ENCODE measurements at places on chromosomes 11 and 22. TPM values are rescaled to one million over a fixed set of nuclear protein-coding genes. Genes with fewer than 3 reads are reported as not detected.
A peak's percentile ranks its signal among the peaks of the same experiment; 100 is the strongest.

- no peak for DNase-seq
- H3K27me3 ChIP-seq, result no peaks in the 10 kb centered on the region
- peaks cover 7% of the 10 kb centered on the region for H3K4me1 ChIP-seq
- H3K27ac ChIP-seq, result no peak overlapping the region
- H3K36me3 ChIP-seq, result peaks cover 7% of the 10 kb centered on the region
Measured at GRCh38 chr11:47499614-47500013, 50.7 kb upstream of the RAPSN start.

DNA sequence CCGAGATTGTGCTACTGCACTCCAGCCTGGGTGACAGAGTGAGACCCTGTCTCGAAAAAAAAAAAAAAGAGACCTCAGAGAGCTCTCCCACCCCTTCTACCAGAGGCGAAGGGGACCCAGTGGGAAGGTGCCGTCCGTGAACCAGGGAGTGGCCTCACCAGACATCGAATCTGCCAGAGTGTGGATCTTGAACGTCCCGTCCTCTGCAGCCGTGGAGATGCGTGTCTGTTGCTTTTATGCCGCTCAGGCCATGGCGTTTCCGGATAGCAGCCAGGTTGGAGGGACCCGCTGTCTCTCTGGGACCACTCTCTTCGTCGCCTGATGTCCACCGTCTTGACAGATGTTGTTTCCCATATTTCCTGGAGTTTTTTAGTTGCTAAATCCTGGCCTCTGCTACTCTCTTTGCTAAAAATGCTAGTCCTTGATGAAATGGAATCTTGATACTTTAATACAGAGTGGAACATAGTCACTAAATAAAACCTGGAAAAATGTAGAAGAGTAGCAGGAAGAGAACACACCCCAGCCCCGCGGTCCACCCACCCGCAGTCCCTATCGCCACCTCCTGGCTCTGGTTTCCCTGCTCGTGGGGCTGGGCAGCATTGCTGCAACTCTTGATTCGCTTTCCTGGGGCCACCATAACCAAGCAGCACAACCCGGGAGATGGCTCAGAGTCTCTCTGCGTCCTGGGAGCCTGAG is 12.0 kb upstream of the MUC6 start:
- H3K27ac ChIP-seq, result no peak overlapping the region
- H3K4me3 ChIP-seq, result no peak overlapping the region
- DNase-seq, result no peak

- no peak overlapping the region for H3K4me3 ChIP-seq
- H3K4me1 ChIP-seq, result no peaks in the 10 kb centered on the region
- no peaks in the 10 kb centered on the region for H3K27me3 ChIP-seq
- H3K36me3 ChIP-seq, result no peaks in the 10 kb centered on the region
- no peak for DNase-seq
Measured at GRCh38 chr11:105490333-105490732, 119.5 kb upstream of the GRIA4 start.

- no peak overlapping the region for H3K27ac ChIP-seq
- no peak overlapping the region for H3K4me3 ChIP-seq
- H3K4me1 ChIP-seq, result no peaks in the 10 kb centered on the region
Measured at GRCh38 chr11:127103586-127104388, 103.2 kb upstream of the KIRREL3 start.

DNA sequence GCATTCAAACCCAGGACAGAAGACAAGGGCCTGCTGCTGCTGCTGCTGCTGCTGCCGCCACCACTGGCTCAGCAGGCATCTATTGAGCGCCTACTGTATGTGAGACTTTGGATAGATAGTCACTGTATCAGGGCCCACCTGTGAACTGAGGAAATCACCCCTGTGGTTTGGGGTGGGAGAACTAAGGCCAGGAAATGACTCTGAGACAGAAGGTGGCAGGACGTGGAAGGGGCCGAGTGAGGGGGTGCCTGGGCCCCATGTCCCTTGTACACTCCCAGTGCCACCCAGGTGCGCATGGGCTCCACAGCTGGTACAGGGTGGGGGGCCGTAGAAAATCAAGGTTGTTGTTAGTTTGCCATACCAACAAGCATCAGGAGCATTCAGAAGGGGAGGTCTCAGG is 50.6 kb downstream of the ARHGAP8 start:
- H3K27ac ChIP-seq, result no peak overlapping the region
- peaks cover 55% of the 10 kb centered on the region for H3K27me3 ChIP-seq
- no peaks in the 10 kb centered on the region for H3K4me1 ChIP-seq
- DNase-seq, result no peak
- no peak overlapping the region for H3K4me3 ChIP-seq

DNA sequence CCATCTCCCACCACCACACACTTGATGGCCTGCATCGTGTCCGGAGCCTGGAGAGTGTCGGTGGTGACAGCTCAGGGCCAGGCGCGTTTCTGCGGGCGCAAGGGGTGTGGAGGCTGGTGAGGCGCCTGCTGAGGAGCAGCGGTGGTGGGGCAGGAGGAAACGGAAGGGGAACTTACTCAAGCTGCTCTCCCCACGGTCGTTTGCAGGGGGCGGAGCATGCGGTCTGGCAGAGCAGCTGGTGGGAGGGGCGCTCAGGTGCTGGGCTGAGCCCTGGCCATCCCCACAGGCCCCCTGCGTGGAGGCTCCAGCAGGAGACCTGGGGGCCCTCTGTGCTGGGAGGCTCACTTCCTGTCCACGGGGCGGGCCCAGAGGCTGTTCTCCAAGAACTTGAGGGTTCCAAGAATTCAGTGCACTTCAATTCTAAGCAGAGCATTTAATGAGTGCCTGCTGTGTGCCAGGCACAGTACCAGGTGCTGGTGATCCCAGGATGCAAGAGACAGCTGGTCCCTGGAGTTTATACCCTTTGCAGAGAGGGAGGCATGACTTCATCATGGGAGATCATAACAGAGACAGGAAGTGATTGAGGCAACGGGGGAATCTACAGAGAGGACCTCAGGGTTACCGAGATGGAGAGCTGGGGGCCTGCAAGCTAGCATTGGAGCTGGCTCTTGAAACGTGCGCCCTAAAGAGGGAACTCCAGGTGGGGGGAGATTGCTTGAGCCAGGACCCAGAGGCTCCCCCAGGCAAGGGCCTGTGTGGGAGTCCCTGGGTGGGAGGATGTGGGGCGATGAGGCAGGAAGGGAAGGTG is at the start of gene RAC2:
Gene RAC2, minus strand, starts transcription at position 156 of the 808 bp plus-strand sequence. Its CDS starts 121 bp downstream, at position 35.
- peak within 1 kb of the TSS; percentile 34 for H3K4me3 ChIP-seq
- DNase-seq, result peak; percentile 57
- H3K27me3 ChIP-seq, result no peaks in the 10 kb centered on the region
- no peaks in the 10 kb centered on the region for H3K36me3 ChIP-seq
- peaks cover 14% of the 10 kb centered on the region for H3K4me1 ChIP-seq
- H3K27ac ChIP-seq, result no peak within 1 kb of the TSS

DNA sequence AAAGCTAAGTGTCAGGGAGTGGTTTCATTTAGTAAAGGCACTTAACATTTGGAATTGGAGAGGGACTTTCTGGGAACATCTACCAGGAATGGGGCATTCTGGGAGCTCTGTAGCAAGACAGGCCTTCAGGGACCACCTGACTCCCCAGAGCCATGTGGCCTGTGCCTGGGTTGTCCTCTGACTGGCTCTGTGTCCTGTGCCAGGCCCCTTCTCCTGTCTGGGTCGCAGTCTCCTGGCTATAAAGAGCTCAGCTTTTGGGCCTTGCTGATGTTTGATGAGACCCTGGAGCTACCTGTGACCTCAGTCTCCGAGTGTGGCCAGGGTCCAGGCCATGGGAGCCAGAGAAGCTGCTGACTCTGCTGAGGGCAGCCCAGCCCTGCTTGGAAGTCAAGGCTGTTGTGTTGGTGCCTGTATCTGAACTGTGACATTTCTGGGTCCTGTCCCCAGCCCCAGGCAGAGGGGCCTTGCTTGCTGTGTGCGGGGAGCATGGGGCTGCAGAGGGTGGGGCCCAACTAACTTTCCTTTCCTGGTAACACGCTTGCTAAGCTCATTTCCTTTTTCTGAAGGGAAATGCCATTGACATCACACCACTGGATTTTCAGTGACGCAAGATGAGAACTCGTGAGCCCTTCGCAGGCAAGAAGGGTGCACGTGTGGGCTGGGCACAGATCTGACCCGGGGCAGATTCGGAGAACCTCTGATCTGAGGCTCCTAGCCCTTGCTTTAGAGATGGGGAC is 41.3 kb downstream of the LRRC32 start:
- peaks cover 12% of the 10 kb centered on the region for H3K4me1 ChIP-seq
- H3K27me3 ChIP-seq, result no peaks in the 10 kb centered on the region
- H3K27ac ChIP-seq, result no peak overlapping the region

GRCh38 chr11:94544646-94545263 is 1.0 kb downstream of the FUT4 start:
- H3K4me3 ChIP-seq, result peak overlapping the region; percentile 69
- H3K27me3 ChIP-seq, result no peaks in the 10 kb centered on the region
- H3K36me3 ChIP-seq, result peaks cover 2% of the 10 kb centered on the region
- no peak overlapping the region for H3K27ac ChIP-seq
- DNase-seq, result no peak
- H3K4me1 ChIP-seq, result peaks cover 6% of the 10 kb centered on the region

DNA sequence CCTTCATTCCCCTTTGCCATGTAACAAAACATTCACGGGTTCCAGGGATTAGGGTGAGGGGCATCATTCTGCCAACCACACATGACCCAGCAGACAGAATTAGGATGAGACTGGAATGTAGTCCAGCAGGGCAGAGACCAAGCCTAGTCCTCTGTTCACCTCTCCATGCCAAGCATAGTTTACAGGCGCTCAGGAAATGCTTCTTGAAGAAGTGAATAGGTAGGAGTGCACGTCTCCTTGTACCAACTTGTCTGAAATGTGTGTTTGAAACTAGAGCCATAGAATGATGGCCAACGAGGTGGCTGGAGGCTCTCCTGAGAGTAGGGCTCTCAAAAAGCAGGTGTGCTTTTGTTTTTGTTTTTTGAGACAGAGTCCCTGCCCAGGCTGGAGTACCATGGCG is 8.2 kb downstream of the SPINDOC start:
- no peak overlapping the region for H3K4me3 ChIP-seq
- H3K4me1 ChIP-seq, result peaks cover 1% of the 10 kb centered on the region
- H3K27ac ChIP-seq, result no peak overlapping the region
- H3K36me3 ChIP-seq, result peaks cover 76% of the 10 kb centered on the region
- DNase-seq, result no peak

- no peak overlapping the region for H3K27ac ChIP-seq
- H3K27me3 ChIP-seq, result peaks cover 56% of the 10 kb centered on the region
- H3K4me1 ChIP-seq, result peaks cover 16% of the 10 kb centered on the region
- no peaks in the 10 kb centered on the region for H3K36me3 ChIP-seq
Measured at GRCh38 chr11:126153972-126154371, 57.5 kb downstream of the RPUSD4 start.

DNA sequence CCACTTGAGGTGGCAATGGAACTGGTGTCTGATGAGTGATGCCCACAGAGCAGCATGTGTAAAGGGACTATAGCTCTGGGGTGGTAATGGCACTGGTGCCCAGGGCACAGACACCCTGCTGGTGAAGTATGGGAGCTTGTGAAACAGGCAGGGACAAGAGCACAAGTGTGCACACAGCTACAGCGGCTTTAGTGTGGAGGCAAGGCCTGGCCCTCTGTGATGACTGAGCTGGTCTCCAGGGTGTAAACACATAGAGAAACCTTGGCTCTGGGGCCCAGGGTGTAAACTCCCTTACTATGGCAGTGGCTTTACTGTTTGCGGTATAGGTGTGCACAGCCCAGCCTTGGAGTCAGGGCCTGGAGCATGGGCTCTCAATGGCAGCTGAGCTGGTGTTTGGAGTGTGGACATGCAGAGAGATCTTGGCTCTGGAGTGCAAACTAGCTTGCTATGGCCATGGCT is 46.3 kb downstream of the BIRC2 start:
- peaks cover 2% of the 10 kb centered on the region for H3K4me1 ChIP-seq
- H3K27me3 ChIP-seq, result no peaks in the 10 kb centered on the region
- peaks cover 34% of the 10 kb centered on the region for H3K36me3 ChIP-seq
- no peak overlapping the region for H3K27ac ChIP-seq
- no peak overlapping the region for H3K4me3 ChIP-seq
- DNase-seq, result no peak

GRCh38 chr11:67062526-67063373 is 6.1 kb downstream of the RHOD start:
- no peak overlapping the region for H3K4me3 ChIP-seq
- H3K36me3 ChIP-seq, result no peaks in the 10 kb centered on the region
- H3K27me3 ChIP-seq, result no peaks in the 10 kb centered on the region
- no peak overlapping the region for H3K27ac ChIP-seq

DNA sequence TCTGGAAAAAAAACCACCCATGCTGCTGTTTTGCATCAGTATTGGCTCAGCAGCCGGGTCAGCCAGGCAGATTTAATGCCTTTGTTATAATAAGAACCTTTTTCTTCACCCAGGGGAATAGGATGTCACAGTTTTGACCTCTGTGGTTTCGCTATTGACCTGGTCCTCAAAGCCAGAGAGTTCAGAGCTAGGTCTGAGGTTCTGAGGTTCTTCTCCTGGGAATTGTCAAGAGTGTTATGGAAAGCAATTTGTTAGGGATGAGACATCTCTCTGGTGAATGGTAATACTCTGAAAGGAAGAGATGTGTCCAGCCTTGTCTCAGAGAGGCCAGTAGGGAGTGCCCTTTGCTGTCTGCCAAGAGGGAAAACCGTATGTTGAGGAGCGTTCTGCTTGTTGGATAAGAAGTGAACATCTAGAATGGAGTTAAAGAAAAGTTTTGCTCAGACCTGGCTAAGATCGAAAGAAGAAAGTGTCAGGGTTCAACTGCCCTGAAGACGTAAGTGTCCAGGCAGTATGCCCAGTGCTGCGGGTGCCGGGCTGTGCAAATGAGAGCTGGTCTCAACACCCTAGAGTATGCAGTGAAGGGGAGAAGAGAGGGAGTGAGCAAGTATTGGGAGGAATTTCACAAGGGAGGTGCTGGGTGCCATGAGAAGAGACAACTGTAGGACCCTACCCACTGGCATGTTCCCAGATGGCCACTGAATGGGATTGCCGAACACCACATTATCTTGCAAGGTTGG is 150.9 kb upstream of the TTC12 start:
- no peaks in the 10 kb centered on the region for H3K36me3 ChIP-seq
- no peak overlapping the region for H3K27ac ChIP-seq
- H3K4me3 ChIP-seq, result no peak overlapping the region
- no peak for DNase-seq

- peaks cover 6% of the 10 kb centered on the region for H3K4me1 ChIP-seq
- H3K4me3 ChIP-seq, result no peak overlapping the region
- H3K27me3 ChIP-seq, result no peaks in the 10 kb centered on the region
- no peaks in the 10 kb centered on the region for H3K36me3 ChIP-seq
- no peak overlapping the region for H3K27ac ChIP-seq
- no peak for DNase-seq
Measured at GRCh38 chr11:96043291-96043690, 119.4 kb upstream of the MTMR2 start.

- no peak overlapping the region for H3K27ac ChIP-seq
- no peak overlapping the region for H3K4me3 ChIP-seq
- peaks cover 8% of the 10 kb centered on the region for H3K27me3 ChIP-seq
- no peaks in the 10 kb centered on the region for H3K4me1 ChIP-seq
- peak; percentile 36 for DNase-seq
Measured at GRCh38 chr11:101407324-101407723, 176.5 kb downstream of the TRPC6 start.

GRCh38 chr11:17703951-17704350 is 15.4 kb upstream of the MYOD1 start:
- no peaks in the 10 kb centered on the region for H3K27me3 ChIP-seq
- H3K4me1 ChIP-seq, result no peaks in the 10 kb centered on the region
- no peak overlapping the region for H3K27ac ChIP-seq
- peak; percentile 42 for DNase-seq

Gene CLMP
- 56.1 TPM for total RNA-seq

Gene KRTAP5-7
- total RNA-seq, result not detected

Gene GRIK4
- total RNA-seq, result 0.18 TPM

Gene KMT5B
- 13.4 TPM for total RNA-seq

Gene PARVA
- 65.8 TPM for total RNA-seq

Gene LMNTD2
- total RNA-seq, result 0.28 TPM

Gene SLC22A12
- total RNA-seq, result not detected

Gene MAPK8IP1
- 6.9 TPM for total RNA-seq

Gene BTG4
- not detected for total RNA-seq

Gene BBOX1
- total RNA-seq, result not detected

Gene TSPAN18
- total RNA-seq, result 0.36 TPM

Gene LARGE1
- total RNA-seq, result 7.2 TPM
